Nucleus accumbens (tissue), 56 donors: ENCODE measurements at places on chromosomes 4 and X.

DNA sequence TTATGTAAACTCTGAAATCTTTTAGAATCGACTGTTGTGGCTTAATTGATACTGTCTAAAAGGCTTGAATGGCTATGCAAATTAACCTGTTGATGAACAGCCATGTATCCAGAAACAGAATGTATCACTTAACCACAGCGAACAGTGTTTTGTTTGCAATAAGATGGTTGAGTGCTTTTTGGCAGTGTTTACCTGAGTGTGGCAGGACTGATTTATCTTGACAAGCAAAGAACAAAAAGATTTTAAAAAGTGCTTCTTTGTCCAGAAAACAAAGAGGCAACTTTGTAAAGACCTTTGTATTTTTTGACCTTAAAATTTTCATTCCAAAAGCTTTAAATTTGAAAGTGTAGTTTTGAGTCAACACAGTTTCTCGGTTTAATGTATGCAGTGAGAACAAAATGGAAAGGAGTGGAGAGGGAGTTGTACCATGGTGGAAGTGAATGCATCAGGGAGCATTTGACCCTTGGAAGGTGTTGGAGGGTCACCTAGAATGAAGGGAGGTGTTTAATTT, 18.0 kb downstream of the ARHGAP10 start:
- no peak for DNase-seq

GRCh38 chr4:19375136-19375804, 876.4 kb upstream of the SLIT2 start:
- DNase-seq, result no peak

DNA sequence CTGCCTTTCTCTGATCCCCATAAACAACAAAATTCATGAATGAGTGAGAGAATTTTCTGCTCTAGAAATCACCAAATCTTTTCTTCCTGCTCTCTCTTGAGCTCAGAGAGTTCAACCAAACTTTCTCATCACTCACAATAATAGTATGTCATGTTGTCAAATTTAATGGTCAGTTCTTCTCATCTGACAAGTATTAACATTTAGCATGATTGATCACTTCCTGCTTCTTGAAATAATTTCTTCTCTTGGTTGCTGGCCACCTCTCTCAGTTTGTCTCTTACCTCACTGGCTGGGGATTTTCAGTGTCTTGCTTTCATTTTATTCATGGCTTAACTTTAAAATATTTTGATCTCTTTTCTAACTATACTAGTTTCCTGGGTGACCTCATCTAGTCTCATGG, 25.5 kb upstream of the FGF5 start:
- no peak for DNase-seq

GRCh38 chr4:148061795-148062194, 329.9 kb downstream of the ARHGAP10 start:
- no peak for DNase-seq

GRCh38 chr4:152590179-152591031, 54.5 kb upstream of the FBXW7 start:
- DNase-seq, result no peak

- no peak for DNase-seq
These were observed 123.5 kb downstream of the PPARGC1A start for GRCh38 chr4:23766344-23766743.

DNA sequence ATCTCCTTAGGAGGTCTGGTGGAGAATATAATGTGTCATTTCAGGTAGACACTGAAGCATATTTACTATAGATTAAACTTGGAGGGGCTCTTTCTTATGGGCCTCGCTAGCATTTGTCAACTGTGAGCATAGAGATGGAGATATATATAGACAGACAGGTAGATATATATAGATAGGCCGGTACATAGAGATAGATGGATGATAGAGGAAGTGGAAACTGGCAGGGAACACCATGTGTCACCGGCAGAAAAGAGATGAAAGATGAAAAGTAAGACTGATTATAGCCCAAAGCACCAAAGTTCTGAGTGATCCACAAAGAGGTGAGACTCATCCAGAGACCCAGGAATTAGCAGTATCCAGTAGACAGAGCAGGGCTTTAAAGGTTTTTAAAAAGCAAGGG, 268.1 kb downstream of the FBXW7 start:
- no peak for DNase-seq

GRCh38 chr4:117422297-117422696, 336.9 kb upstream of the TRAM1L1 start:
- no peak for DNase-seq

DNA sequence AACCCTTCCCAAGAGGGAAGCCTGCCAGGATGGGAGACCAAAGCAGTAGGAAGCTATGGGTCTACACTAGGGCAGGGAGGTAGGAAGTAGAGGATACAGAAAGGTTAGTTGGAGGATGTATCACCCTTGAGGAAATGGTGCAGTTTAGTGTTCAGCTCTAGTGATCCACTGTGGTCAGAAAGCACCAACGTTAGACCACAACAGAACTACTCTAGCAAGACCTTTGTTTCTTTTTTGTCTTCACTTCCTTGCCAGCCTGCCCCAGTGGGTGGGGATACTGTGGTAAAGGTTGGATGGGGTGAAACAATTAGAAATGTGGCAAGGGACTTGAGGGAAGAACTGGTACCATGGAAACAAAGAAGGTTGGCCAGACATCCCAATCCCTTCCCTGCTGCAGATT, 83.3 kb downstream of the DDIT4L start:
- DNase-seq, result no peak

- no peak for DNase-seq
These were observed 993.6 kb downstream of the ARAP2 start for GRCh38 chr4:35250761-35251160.

DNA sequence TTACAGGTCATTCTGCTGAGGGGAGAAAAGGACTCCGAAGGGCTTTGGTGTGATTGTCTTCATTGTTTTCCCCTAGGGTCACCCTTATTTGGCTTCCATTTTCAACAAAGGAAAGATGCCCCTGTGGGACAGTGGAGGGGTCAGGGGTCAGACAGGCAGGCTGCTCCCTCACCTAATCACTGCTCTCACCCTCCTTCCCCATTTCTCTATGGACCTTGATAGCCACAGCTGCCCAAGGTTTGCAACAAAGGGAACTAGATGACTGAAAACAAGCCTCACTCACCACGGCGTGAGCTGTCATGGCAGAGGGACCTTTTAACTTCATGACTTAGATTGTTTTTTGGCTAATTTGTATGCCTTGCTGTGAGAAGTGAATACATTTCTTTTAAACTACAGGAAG, 40.7 kb downstream of the C4orf51 start:
- no peak for DNase-seq

DNA sequence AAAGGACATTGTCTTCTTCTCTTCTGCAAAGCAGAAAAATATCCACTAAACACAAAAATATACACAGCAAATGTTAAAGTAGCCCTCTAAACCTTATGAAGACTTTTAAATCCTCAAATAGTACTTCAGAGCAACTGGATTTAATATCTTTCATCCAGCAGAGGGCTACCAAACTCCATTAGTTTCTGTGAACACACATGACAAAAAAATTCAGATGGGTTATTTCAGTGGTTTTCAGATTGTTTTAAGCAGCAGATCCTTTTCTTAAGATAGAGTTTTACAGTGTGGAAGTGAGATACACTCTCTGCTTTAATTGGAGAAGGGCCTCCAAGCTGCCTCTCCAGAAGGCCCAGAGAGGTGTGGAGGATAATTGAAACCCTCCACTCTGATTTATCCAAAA, 56.7 kb downstream of the ANK2 start:
- no peak for DNase-seq

DNA sequence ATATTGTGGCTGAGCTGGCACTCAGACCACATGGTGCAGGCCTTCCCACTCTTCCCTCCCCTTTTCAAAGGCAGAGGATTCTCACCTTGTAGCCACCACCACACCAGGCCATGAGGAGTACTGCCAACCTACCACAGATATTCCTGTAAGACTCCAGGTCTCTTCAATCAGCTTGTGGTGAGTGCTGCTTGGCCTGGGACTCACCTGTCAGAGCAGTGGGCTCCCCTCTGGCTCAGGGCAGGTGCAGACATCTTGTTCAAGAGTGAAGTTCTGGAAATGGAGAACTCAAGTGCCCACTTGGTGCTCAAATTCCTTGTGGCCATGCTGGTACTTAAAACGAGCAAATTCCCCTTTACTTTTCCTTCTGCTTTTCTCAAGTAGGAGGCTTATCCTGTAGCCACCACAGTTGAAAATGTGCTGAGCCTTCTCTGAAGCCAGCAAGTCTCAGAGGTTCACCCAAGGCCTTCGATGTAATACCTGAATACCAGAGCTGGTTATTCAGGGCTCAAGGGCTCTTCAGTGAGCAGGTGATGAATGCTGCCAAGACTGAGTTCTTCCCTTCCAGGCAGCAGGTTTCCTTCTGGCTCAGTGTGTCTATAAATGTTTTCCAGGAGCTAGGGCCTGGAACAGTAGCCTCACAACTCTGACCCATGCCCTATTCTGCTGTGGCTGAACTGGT, 212.9 kb downstream of the TEX13C start:
- no peak for DNase-seq

GRCh38 chr4:142846108-142846728, at the start of gene INPP4B:
Gene INPP4B (minus strand): TSS chr4:142846301.
- DNase-seq, result peak; percentile 66

- no peak for DNase-seq
These were observed 131.0 kb upstream of the SLC34A2 start for GRCh38 chr4:25524663-25525062.

GRCh38 chr4:110787707-110788106, 164.8 kb upstream of the PITX2 start:
- DNase-seq, result no peak

DNA sequence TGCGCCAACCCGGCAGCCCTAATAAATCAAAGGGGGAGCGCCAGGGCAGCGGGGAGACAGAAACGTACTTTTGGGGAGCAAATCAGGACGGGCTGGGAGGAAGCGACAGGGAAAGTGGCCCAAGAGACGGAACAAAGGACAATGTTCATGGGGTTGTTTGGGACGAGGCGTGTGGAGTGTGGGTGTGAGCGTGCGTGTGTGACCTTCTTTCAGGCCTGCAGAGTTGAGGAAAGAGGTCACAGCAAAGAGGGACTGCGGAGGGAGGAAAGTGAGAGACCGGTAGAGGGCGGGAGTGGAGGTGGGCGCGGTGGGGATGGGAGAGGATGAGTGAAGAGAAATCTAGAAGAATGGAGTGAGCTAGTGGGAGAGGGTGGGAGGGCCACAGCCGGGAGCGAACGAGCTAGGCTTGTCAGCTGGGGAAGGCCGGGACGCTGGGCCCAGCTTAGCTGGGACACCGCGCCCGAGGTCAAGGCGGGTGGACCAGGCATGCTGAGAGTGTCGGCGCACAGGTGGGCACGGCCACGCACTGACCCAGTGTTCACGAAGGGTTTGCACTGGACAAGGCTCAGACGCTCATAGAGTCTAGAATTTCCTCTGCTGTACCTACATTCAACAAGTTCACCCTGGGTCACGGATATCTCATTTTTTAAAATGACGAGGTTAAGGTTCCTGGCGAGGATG, 14.7 kb upstream of the PITX2 start:
- DNase-seq, result no peak

- DNase-seq, result no peak
These were observed 1653.3 kb upstream of the PCDH7 start for GRCh38 chr4:29066861-29067260.

DNA sequence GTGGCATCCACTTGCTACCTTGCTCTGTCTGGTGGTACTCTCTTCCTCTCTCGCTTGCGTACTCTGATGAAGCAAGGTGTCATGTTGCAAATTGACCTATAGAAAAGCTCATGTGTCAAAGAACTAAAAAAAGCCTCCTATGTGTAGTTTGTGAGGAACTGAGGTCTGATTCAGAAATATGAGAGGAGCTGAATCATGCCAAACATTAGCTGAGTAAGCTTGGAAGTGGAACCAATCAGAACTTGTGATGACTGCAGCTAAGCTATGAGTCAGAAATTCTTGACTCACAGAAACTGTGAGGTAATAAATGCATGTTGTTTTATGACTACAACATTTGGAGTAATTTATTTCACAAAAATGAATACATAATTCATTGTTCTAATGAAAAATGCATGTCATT, 2138.8 kb downstream of the PCDH7 start:
- DNase-seq, result no peak

DNA sequence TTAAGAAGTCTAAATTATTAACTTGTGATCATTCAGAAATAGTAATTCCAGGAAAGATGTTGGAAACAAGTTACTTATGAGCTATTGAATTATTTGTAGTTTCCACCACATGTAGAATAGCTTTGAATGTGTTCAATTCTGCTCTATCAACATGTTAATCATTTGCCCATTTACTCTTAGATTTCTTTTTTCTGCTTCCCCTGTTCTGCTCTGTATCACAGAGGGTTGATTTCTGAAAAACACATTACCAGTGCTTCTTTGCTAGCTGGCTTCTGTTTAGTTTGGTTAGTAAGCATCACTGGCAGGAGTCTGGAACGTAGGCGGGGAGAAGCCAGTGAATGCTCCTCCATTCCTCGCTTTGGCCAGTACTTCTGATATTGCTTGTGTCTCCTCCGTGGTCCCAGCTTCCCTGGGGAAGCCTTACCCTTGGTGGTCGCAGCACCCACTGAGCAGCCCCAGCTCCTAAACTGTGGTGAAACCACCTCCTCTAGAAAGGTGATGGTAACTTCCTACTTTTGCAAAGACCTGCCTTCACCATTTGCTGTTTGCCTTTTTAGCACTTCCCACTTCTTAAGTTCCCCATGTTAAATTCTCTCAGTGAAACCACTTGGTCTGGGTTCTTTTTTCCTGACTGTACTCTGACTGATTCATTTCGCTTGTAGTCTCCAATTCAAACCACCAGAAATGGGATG, 40.3 kb upstream of the GALNT7 start:
- no peak for DNase-seq
